Nucleus accumbens (tissue), 56 donors: ENCODE measurements at places on chromosomes 3 and 15.
A peak's percentile ranks its signal among the peaks of the same experiment; 100 is the strongest.

DNA sequence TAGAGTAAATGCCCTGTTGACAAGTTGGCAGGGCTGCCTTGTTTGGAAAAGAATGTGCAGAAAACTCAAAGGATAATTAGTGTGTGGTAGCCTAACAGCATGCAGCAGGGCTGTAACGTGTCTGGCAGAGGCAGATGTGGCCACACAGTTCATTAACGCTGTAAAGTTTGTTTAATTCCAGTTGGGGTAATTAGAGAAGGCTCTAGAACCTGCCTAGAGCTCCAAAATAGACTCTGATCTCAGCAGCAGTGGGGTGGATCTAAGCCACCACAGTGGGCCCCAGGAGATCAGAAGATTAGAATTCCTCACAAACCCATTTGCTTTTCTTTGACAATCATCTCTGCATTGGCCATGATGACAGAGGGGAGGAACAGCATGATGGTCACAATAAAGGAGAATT is 65.1 kb upstream of the LEKR1 start:
- DNase-seq, result no peak

GRCh38 chr3:71277341-71277740 is 306.2 kb downstream of the FOXP1 start:
- no peak for DNase-seq

GRCh38 chr15:31440754-31441311 is 114.2 kb downstream of the KLF13 start:
- peak; percentile 22 for DNase-seq

- DNase-seq, result no peak
These were observed 15.9 kb downstream of the MAPKBP1 start for GRCh38 chr15:41790169-41790568.

GRCh38 chr15:74712311-74712710 is 13.0 kb downstream of the CYP1A1 start:
- DNase-seq, result no peak

GRCh38 chr3:61182662-61183061 is 68.6 kb downstream of the FHIT start:
- DNase-seq, result no peak

GRCh38 chr3:52123106-52123725 is 31.0 kb downstream of the POC1A start:
- DNase-seq, result peak; percentile 68

DNA sequence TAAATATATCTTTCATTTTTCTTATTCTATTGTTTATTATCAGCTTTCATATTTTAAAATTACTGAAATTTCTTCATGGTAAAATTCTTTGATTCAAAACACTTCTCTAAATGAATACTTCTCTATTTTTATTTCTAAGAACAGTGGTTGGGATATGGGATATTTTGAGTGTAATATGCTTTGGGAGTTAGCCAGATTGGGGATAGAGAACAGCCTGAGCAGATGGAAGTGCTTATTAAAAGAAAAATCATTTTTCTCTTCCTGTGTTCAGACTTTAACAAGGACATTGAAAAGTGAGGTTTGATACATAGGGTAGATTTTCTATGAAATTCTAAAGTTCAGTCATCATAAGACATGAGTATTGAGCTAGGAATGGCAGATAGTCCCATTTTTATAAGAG is 84.8 kb downstream of the COL6A5 start:
- DNase-seq, result no peak

GRCh38 chr15:72971766-72972165 is 80.5 kb upstream of the NEO1 start:
- DNase-seq, result no peak

- DNase-seq, result peak; percentile 3
These were observed 31.0 kb upstream of the PTPRG start for GRCh38 chr3:61530355-61530754.

GRCh38 chr3:72190050-72190449 is 405.1 kb upstream of the PROK2 start:
- no peak for DNase-seq

DNA sequence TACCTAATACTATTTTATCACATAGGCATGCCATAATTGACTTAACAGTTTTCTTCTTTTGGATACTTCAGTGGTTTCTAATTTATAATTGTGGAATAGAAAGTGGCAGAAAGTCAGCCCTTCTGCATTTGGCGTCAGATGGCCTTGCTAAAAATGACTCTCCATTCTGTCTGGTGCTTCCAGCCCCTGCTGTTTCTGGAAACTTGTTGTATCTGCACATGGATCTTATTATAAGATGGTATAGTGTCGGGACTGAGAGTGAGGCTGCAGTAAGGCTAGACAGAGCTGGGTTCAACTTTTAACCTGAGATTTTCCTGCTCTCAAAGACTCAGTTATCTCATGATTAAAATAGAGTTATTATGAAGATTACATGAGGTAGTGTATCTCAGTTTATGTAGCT is 74.8 kb upstream of the WDR72 start:
- no peak for DNase-seq

DNA sequence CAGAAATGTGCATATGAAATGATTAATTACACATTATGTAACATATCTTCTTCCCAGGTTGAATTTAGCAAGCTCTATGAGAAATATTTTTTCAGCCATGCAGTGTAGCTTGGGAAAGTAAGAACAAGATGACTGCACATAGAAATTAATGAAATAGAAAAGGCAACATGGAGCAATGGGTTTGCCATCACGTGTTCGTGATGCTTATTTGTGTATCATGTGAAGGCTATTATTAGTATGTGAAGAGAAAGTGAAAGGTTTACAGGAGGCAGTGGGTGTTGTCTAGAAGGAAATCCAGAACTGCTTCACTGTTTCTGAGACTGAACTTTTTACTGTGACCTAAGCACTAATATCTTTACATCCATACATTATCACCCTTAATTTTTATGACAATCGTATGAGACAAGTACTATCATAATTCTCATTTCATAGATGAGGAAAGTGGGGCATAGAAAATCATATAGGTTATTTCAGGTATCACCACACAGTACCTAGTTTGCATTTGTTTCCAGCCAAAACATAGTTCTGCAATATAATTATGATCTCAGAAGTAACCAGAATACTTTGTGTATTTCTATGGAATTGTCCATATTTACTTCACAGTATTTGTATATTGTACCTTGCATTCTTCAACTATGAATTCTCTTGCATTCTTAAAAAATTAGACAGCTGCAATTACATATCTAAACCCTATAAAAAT is 14.9 kb downstream of the SERPINI1 start:
- DNase-seq, result no peak

- no peak for DNase-seq
These were observed 4.9 kb downstream of the ZIC4 start for GRCh38 chr3:147401421-147401820.

- no peak for DNase-seq
These were observed 54.6 kb downstream of the STAC start for GRCh38 chr3:36434687-36435426.

DNA sequence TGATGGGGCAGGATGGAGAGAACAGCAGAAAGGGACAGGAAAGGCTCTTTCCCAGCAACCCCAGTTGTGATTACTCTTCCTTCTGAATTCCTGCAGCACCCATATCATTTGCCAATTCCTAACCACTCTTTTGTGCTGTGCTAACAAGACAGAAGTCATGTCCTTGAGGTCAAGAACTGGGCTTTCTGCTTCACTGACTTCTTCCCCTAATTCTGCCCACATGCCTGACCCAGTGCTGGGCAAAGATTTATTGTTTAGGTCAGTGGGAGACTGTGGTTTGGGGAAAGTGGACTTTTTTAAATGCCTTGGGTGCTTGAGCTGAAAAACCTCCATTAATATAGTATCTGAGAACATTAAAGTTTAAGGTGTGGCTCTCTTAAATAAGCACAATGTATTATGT is 4.2 kb upstream of the EFCAB12 start:
- no peak for DNase-seq
